Stimulated activated CD4-positive, alpha-beta T cell treated with anti-CD3 and anti-CD28 coated beads, Interleukin-4, amount 100 ng/mL, for 48 hours (primary cell): ENCODE measurements at places on chromosomes 16 and 17.

- DNase-seq: no peak
Observed at GRCh38 chr17:76421044-76421407, 31.9 kb downstream of the UBE2O start.

- peak; percentile 67 for DNase-seq
Observed at GRCh38 chr17:13594762-13595598, 6.7 kb downstream of the HS3ST3A1 start.

DNA sequence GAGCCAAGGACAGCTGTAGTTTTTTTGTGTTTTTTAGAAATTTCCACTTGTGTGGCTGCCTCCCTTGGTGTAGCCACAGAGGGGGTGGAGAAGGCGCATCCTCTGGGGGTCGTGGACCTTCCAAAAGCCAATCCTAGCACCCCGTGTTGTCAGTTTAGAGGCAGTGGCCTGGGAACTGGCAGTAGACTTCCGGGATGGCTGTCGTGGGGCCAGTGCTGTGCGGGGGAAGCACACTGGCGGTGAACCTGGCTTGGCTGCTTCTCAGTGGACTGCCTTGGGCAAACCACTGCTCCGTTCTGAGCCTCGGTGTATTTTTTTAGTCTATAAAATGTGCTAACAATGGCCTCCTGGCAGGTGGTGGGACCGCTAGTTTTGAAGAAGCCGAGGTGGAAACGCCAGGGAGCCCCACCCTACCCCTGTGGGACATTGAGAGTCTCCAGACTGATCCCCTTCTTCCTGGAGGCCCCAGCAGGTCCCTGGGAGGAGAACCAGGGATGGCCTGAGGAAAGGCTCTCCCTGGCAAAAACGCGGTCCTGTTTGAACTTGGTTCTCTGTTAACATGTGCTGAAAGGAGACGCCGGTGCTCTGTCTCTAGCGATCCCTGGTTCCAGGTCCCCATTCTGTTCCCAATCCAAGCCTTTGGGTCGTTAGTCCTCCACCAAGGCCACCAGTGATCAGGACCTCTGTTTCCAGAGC, 125.7 kb downstream of the CMIP start:
- DNase-seq: no peak

GRCh38 chr17:45335721-45336120, 18.9 kb upstream of the MAP3K14 start:
- no peak for DNase-seq

GRCh38 chr16:4510747-4511426, 27.7 kb downstream of the CDIP1 start:
- DNase-seq: no peak

- DNase-seq: no peak
Observed at GRCh38 chr17:79698146-79698846, 32.4 kb upstream of the ENPP7 start.

DNA sequence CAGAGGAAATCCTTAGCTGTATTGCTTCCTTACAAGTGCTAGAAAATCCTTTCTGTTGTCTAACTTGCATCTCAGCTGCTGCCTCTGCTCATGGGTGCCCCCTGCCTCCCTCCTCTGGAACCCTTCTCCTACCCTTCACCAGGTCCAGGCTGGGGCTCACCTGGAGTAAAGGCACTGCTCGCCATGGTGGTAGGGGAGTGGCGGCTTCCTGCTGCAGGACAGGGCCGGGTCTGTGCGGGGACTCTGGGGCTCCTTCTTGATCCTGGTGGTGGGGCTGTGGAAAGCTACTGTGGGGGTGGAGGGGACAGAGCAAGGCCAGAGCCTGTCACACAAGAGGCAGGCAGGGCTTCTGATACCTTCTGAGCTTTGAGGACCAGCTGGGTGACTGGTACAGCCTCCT, 12.4 kb downstream of the ETV4 start:
- no peak for DNase-seq
